ENCODE measurements at places on chromosomes 16 and 17.

DNA sequence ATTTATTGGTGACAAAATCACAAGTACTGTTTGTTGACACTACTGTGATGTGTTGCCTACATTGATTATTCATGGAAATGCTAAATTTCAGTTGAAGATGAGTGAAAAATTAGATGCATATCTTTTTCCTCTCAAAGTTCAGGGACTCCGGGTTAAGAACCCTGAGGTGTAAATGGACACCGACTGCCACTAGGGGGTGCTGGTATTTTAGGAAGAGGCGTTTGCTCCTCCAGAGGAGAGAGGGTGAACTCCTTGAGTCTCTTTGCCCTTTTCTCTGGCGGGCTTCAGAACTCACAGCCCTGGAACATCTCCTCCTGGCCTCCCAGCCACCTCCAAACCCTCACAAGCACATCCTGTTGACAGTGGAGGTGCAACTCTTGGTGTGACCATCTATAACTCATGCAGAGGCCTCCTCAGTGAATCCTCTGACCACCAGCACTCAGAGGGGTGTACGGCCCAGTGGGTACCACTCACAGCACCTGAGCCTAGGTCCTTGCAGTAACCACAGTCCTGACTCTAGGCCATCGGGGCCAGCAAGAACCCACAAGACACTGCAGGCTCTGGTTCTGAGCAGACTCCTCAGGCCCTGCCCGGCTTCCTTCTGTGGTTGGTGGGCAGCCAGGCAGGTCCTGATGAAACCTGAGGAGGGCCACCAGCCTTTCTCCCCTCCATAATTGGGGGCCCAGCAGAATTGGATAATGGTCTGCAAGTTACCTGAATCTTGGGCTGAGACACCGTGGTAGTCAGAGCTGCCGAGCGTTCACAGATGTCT, 26.2 kb upstream of the PIK3R5 start:
- DNase-seq, result peak; percentile 61

DNA sequence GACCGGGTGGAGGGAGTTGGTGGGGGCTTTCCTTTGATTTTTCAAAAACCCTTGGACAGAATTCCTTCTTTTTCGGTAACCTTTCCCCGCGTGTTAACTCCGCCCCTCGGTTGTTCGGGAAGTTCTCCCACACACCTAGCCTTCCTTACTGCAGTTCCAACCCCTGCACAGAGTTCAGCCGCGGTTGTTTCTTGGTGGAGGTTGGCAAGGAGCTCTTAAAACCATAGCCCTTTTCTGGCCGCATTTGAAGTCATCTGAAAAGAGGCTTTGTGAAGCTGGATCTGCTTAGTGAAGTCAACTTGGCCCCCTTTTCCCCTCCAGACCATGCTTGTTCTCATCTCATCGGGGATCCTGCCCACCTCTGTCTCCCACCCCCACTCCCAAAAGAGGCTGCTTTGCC, 1.8 kb downstream of the CACNG4 start:
- DNase-seq, result no peak

- DNase-seq, result no peak
Measured at GRCh38 chr16:2713523-2713922, 6.5 kb downstream of the PRSS27 start.

DNA sequence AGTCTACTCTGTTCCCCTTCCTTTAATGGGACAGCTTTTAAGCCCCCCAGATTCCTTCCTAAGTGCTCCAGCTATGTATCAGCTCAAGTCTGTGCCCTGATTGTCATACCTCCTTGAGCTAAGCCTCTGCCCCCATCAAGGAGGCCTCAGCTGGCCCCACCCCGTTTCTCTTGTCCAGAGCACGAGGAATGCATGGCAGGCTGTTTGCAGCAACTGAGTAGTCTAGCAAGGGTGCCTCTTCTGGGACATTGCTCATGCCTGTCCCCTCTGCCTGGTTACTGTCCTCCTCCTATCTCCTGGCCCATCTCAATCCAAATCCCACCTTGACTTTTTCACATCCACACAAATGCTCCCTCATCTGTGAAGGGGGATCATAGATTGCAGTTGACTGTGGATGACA, 27.8 kb upstream of the TMEM220 start:
- DNase-seq, result no peak

All from heart left ventricle (tissue), 16 donors.